ENCODE measurements at places on chromosomes 1 and 21. TPM values are rescaled to one million over a fixed set of nuclear protein-coding genes. Genes with fewer than 3 reads are reported as not detected.

- DNase-seq = no peak
Measured at GRCh38 chr1:98672189-98672588, 10.7 kb downstream of the SNX7 start.

DNA sequence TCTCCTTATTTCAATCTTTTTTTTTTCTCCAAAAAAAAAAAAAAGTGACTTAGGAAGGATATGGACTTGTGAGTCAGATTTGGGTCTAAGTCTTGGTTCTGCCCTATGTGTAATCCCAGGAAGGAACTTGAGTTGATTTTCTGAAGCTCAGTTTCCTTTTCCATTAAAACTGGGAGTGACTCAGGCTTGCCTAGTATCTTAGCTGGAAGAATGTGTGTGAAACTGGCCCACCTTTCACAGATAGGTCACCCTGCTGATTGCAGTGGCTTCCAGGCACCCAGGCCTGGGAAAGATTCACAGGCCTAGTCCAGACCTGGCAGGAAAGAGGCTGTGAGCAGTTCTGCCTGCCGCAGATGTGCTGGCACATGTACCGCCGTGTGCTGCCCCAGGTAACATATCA is 218.3 kb upstream of the HOOK1 start:
- no peak for DNase-seq

GRCh38 chr1:219880765-219881457 is 47.4 kb downstream of the SLC30A10 start:
- no peak for DNase-seq

DNA sequence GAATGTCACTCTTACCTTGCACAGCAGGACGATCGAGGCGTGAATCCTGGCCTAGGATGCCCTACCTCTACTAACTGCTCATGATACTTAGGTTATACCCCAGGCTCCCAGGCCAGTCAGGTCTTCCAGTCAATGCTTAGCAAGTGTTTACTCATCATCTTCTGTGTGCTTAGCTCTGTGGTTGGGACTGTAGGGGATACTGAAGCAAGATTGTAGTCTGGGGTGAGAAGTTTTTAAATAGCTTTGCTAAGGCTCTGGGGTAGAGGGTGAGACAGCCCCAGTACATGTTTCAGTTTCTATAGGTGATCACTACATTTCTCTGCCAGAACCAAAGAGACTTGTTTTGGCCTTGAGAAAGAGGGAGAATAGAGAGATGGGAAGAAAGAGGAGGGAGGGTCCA is 250.8 kb upstream of the KIAA0040 start:
- DNase-seq = no peak

GRCh38 chr1:28437264-28437923 is 67.9 kb downstream of the PHACTR4 start:
- DNase-seq = no peak

DNA sequence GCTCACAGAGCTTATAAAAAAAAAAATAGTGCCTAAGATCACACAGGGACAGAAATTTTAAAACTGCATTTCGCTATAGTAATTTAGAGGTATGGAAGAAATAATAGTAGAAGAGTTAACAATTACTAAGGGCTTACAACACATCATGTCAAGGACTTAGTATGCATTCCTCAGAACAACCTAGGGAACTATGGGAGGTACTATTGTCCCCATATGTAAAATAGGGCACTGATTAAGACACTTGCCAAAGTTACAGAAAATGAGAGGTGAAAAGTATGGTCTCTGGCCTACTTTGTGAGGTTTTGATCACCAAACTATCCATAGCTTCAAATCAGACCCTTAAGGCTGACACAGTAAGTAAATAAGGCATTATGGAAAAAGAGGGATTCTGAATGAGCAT is 4.7 kb downstream of the FRRS1 start:
- no peak for DNase-seq

DNA sequence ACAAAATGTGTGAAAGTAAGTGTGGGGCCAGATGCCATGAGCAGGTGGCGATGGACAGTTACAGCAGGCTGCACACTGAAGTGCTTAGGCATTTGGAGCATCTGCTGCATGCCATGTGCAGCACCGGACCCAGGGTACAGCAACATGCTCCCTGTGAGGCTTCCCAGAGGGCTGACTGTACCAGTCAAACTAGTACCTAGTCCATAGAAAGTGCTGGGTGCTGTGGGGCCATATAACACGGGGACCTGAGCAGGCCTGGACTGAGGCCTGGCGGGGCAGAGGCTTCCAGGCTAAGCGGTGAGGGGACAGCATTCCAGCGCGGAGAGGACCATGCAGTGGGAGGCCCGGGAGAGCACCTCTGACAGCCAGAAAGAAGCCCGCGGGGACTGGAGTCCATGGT is 29.9 kb upstream of the PKP1 start:
- DNase-seq = no peak

GRCh38 chr21:44644878-44645277 is 1.3 kb upstream of the KRTAP10-11 start:
- no peak for DNase-seq

DNA sequence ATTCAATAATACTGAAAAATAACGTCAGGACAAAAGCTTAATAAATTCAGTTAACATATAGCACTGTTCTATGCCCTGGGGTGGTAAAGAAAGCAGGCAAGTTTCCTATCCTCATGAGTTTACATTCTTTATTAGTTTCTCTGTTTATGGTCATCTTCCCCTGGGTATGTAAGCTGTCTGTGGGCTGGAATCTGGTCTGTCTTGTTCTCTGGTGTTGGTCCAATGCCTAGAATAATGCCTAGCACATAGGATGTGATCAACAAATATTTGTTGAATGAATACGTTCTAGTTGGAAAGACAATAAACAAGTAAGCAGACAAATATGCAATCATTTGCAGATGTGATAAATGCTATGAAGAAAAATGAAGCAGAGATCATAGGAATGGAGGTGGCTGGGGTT is 7.2 kb upstream of the IGSF3 start:
- no peak for DNase-seq

FCRL5 gene
- 0.11 TPM for total RNA-seq

FCGR3B gene
- total RNA-seq = not detected

CEP85 gene
- 49.1 TPM for total RNA-seq

GLIS1 gene
- total RNA-seq = not detected

ATP1A4 gene
- not detected for total RNA-seq

SPATA46 gene
- total RNA-seq = not detected

UBE2U gene
- not detected for total RNA-seq

SH3BGR gene
- total RNA-seq = 1.1 TPM
